Right renal pelvis (tissue), 4 donors: ENCODE measurements at places on chromosomes 11 and 22. TPM values are rescaled to one million over a fixed set of nuclear protein-coding genes. Genes with fewer than 3 reads are reported as not detected.

Gene XKR3
- not detected for polyA plus RNA-seq

Gene SLC7A4
- polyA plus RNA-seq: 1.5 TPM

Gene IL17REL
- polyA plus RNA-seq: not detected

Gene YAP1
- 199 TPM for polyA plus RNA-seq

Gene HBG2
- polyA plus RNA-seq: 2,285 TPM

Gene DCHS1
- polyA plus RNA-seq: 33.1 TPM

Gene PRDM10
- polyA plus RNA-seq: 10.3 TPM

Gene TRIM49
- not detected for polyA plus RNA-seq

Gene THY1
- polyA plus RNA-seq: 107 TPM

Gene FBXO3
- polyA plus RNA-seq: 64.6 TPM

Gene CHRM1
- polyA plus RNA-seq: 0.07 TPM

Gene SLC5A4
- 1.2 TPM for polyA plus RNA-seq

Gene FGF3
- not detected for polyA plus RNA-seq

Gene CD6
- polyA plus RNA-seq: 0.67 TPM

Gene CDC42EP1
- polyA plus RNA-seq: 44.6 TPM

Gene C11orf24
- polyA plus RNA-seq: 27.5 TPM

Gene SPDYC
- polyA plus RNA-seq: not detected

Gene OR52I1
- polyA plus RNA-seq: not detected

Gene ANO1
- 14.2 TPM for polyA plus RNA-seq

Gene PHOX2A
- 0.49 TPM for polyA plus RNA-seq

Gene LRRN4CL
- polyA plus RNA-seq: 1.5 TPM

Gene CALCA
- 12.6 TPM for polyA plus RNA-seq

Gene MFRP
- polyA plus RNA-seq: not detected

Gene SLC16A8
- 1.2 TPM for polyA plus RNA-seq

Gene RASSF10
- polyA plus RNA-seq: 28.2 TPM

Gene PLEKHB1
- polyA plus RNA-seq: 16.8 TPM

Gene ST14
- polyA plus RNA-seq: 31.8 TPM

Gene PRR33
- polyA plus RNA-seq: 0.23 TPM

Gene NF2
- 29.9 TPM for polyA plus RNA-seq

Gene SLC22A6
- polyA plus RNA-seq: 34.6 TPM

Gene RAB30
- polyA plus RNA-seq: 8.5 TPM

Gene C11orf97
- not detected for polyA plus RNA-seq

Gene SLC15A3
- 25.9 TPM for polyA plus RNA-seq

Gene KCNJ11
- polyA plus RNA-seq: 3.2 TPM

Gene CBLIF
- not detected for polyA plus RNA-seq

Gene KDELR3
- polyA plus RNA-seq: 12.6 TPM

Gene PGA4
- 0.31 TPM for polyA plus RNA-seq

Gene SYNGR1
- 21.6 TPM for polyA plus RNA-seq
